ENCODE measurements at places on chromosomes 7 and 10.

- no peak for DNase-seq
These were observed 33.9 kb downstream of the TSPAN14 start for GRCh38 chr10:80487791-80488538.

DNA sequence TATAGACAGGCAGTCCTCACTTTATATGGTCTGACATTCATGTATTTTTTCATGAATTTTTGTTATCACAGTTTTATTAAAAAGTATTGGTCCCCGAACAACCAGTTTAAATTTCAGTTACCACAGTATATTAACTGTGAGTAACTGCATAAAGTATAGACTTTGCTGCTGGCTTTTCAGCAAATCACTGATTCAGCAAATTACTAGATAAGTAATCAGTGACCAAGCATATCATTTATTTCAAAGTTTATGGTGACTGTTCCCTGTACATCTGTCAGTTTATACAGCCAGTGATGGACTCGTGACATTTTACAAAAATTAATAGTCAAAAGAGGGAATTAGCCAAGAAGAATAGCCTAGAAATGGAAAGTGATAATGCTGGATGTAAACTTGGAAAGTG lies 266.7 kb upstream of the CHRM2 start:
- no peak for DNase-seq

- DNase-seq = peak; percentile 78
These were observed 746 bp downstream of the CCDC71L start for GRCh38 chr7:106659963-106660861.

DNA sequence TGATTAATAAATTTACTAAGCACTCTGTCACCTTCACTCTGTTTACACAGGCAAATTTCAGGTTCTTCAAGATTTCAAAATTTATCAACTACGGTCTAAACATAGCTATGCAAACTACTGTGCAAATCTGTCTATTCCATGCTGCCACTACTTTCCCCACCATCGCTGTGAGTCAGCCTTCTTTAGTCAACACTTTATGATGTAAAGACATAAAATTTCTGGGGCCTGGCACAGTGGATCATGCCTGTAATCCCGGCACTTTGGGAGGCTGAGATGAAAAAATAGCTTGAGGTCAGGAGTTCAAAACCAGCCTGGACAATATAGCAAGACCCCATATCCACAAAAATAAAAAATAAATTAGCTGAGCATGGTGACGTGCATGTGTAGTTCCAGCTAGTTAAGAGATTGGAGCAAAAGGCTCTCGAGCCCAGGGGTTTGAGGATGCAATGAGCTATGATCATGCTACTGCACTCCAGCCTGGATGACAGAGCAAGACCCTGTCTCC lies 42.6 kb downstream of the CNOT4 start:
- DNase-seq = no peak

- DNase-seq = no peak
These were observed 429.1 kb upstream of the NFE2L3 start for GRCh38 chr7:25722856-25723255.

DNA sequence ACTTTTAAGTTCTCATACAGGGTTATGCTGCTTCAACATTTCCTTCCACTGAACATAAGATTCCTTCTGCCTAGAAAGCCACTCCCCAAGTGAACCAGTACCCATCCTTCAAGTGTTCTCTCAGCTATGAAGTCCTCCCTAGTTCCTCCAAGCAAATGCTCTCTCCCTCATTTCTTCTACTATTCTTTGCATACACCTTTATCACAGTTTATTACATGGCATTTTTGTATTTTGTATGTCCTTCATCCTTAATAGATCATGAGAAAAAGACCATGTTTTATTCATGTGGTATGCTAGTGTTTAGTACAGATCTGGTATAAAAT lies 1.9 kb downstream of the SYPL1 start:
- no peak for DNase-seq

DNA sequence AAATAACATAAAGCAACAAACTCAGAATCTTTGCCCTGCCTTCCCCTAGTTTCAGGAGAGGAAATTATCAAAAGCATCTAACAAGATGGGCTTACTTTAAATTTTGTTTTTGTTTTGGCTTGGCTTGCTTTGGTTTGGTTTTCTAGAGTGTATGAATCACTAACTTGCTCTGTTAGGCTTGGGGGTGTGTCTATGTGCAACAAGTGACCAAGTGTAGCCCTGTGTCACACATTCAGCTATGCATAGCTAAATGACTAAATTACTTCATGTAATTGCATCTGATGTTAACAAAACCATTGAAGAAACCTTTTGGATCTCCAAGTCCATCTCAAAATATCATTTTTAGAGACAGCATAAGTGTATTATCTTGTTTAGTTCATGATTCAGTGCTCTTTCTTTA lies 251.0 kb downstream of the TFEC start:
- no peak for DNase-seq

GRCh38 chr7:106620034-106620433 lies 40.9 kb downstream of the CCDC71L start:
- no peak for DNase-seq

DNA sequence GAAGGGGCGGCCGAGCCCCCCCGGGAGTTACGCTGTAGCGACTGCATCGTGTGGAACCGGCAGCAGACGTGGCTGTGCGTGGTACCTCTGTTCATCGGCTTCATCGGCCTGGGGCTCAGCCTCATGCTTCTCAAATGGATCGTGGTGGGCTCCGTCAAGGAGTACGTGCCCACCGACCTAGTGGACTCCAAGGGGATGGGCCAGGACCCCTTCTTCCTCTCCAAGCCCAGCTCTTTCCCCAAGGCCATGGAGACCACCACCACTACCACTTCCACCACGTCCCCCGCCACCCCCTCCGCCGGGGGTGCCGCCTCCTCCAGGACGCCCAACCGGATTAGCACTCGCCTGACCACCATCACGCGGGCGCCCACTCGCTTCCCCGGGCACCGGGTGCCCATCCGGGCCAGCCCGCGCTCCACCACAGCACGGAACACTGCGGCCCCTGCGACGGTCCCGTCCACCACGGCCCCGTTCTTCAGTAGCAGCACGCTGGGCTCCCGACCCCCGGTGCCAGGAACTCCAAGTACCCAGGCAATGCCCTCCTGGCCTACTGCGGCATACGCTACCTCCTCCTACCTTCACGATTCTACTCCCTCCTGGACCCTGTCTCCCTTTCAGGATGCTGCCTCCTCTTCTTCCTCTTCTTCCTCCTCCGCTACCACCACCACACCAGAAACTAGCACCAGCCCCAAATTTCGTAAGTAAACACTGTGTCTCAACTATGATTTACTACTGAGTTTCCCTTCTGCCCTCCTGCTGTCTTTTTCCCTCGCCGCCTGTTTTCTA lies 666 bp downstream of the NRG3 start:
- DNase-seq = no peak

DNA sequence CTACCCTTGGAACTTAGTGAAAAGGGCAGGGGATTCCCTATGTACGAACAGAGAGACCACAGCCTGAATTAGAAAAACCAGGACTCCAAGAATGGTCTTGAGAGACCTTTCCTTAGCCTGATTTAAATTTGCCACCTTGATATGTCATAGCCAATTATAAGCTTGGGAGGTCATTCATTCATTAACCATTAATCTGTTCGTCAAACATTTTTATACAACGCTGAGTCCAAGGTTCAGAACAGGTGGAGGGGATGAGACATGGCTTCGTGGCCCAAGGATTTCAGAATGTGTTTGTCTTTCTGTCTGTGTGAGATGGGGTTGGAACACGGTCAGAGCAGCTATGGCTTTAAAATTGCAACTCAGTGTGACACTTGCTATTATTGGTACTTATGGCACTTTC lies 158.0 kb downstream of the PAXIP1 start:
- no peak for DNase-seq

GRCh38 chr10:71372882-71373495 lies 23.7 kb upstream of the CDH23 start:
- no peak for DNase-seq

GRCh38 chr10:105259201-105259600 lies 618.1 kb downstream of the SORCS3 start:
- DNase-seq = no peak

DNA sequence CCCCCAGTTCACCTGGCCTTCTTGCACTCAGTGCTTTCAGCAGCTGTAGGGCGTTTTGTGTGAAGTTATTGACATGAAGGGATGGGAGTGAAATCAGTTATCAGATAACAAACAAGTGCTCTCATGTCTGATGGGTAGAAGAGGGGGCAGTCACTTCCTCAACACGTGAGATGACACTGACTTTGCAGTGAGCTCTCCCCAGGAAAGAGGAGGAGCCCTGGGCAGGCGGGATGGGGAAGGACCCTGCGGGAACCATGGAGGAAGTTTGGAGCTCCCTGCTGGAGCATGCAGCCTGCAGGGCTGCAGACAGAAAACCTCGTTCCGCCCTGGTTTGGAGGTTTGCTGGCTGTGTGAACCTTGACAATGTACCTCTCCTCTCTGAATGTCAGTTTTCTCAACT lies 38.7 kb downstream of the GPR26 start:
- DNase-seq = no peak

DNA sequence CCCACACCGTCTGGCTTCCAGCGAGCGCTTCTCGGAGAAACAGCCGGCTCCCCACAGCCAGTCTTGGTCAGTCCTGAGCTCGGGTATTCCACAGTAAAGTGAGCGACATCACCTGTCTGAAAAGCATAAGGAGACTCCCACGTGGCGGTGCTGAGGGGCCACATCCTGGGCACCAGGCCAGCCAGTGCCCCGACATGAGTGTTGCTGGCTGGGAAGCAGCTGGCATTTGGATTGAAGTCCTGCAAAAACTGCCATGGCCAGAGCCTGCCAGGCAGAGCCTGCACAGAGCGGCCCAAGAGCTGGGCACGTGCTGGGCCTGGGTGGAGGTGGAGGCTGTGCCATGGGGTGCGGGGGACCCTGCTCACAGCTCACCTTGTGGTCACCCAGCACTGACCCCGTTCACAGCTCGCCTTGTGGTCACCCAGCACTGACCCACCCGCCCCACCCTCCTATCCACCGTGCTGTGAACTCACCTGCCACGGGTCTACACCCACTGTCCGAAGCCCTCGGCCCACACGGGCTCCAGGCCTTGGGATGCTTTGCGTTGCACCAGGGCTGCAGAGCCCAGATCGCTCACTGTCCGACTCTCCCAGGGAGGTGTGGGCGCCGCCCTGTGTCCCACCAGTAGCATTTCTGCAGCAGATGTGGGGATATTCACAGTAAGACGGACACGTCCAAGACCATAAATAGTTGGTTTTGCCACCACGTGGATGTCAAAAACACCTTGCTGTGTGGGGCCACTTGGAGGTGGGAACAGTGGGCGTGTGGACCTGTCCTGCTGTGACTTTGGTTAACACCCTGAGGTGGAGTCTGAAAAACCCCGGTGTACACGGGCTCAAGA lies 48.8 kb downstream of the PITRM1 start:
- DNase-seq = no peak

DNA sequence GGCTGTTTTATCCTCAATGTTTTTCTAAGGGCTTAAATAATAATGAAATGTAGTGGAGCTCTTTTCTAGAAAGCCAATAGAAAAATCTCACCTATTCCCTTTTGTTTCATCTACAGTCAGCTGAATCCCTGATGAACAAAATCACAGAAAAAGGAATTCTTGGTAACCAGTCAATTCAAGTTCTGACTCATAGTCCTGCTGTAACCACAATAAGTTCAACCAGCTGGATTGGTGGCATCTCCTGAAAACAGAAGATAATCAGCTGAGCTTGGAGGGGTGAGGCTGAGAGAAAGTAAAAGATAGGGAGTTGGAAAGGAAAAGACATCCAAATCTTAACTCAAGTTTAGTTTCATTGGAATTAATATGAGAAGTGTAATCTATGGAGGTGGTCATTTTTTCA lies 772.1 kb downstream of the CCSER2 start:
- DNase-seq = no peak

- no peak for DNase-seq
These were observed 11.4 kb downstream of the NET1 start for GRCh38 chr10:5423771-5424170.

GRCh38 chr10:9634466-9634865 lies 1383.2 kb upstream of the CELF2 start:
- no peak for DNase-seq

DNA sequence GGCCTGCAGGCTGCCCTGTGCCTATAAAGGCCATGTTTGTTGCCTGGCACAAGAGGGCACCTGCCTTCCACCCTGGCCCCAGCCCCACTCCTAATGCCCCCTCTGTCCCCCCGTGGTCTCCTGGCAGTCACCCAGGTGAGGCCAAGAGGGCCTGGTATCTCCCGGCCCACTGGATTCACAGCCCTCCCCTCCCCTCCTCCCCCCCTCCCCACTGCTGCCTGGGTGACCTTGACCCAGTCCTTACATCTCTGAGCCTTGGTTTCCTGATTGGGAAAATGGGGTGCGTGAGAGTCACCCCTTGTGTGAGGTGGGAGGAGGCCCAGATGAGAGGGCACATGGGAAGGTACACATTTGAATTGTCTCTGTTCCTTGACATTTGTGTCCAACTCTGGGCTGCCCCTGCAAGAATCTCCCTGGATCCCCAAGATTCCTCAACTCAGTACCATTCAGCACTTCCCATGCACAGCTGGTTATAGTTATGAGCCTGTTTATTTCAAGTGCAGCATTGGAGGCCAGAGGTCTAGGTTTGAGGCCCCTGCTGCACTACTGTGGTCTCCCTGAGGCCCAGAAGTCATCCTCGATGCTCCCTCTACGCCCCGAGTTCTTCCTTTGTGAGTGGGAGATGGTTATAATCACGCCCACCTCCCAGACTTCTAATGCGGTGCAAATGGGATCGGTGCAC lies 58.9 kb downstream of the TMEM270 start:
- no peak for DNase-seq

GRCh38 chr10:5314840-5315239 lies 49.9 kb upstream of the UCN3 start:
- DNase-seq = no peak

DNA sequence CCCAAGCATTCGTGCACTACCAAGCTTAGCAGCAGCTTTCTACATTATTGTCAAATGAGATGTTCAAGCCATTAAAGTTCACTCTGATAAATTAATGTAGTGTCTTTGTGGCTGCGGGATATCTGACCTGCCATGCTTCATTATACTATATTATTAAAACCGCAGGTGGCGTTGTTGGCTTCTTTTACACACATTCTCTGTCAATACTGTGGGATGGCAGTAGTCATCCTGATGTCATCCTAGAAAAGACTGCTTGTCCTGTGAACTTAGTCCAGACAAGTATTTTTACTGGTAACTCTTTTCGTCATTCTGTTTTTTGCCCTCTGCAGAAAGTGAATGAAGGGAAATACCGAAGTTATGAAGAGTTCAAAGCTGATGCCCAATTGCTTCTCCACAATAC lies 103.9 kb downstream of the ZMYND11 start:
- DNase-seq = no peak

GRCh38 chr7:43465581-43466554 lies 117.0 kb upstream of the STK17A start:
- DNase-seq = no peak

DNA sequence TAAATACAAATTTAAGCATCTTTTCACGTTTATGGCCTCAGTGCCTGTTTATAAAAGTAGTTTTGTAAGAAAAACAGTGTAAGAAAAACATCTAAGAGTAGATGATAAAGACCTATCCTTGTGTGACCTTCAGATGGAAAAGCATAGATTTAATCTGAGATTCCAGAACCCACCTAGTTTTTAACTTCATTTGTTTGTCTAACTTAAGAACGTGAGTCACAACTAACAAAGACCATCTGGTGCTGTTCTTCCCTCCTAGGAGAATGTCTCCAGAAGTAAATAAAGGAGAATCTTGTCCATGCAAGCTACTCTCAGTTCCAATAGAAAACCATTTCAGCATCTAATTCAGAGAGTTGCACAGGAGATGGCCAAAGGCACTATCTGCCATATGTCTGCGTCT lies 265.4 kb upstream of the C7orf33 start:
- DNase-seq = no peak

GRCh38 chr10:59873896-59874295 lies 32.5 kb downstream of the CCDC6 start:
- DNase-seq = no peak
